RPMI8226 (cell line): ENCODE measurements at places on chromosomes 4 and X.
A peak's percentile ranks its signal among the peaks of the same experiment; 100 is the strongest.

DNA sequence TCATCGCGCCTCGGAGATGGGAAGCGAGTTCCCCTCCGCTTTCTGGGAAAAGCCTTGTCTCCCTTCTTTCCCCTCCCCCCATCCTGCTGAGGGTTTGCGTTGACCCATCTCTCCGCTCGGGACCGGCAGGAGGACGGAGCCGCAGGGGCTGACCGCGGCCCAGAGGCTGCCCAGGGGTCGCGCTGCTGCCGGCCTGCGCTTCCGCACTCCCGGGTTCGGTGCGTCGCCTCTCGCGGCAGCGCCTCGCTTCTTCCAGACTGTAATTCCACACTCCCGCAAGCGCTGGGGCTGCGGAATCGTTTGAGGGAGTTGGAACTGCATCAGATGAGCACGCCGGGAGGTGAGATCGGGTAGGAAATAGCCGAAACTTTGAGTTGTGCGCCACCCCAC lies 88.3 kb downstream of the BCOR start:
- no peak for DNase-seq

DNA sequence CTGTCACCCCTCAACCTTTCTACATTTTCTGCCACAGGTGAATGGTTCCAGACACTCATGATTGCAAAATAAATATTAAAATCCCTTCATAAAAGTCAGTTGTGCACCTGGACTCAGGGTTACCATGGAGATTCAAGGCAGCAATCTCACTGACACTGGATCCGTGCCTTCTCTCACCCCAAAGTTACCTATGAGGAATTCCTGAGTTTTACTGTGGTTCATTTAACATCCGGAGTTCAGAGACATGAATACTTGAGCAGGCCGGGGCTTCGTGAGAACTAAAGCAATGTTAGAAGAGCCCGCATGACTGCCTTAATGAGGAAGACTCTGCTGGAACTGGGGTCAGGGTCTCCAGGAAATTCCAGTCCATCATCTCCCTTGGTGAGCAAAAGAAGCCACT lies 12.5 kb upstream of the CLNK start:
- no peak for DNase-seq

GRCh38 chr4:124713185-124713592 lies 657 bp upstream of the ANKRD50 start:
- peak; percentile 26 for DNase-seq

- DNase-seq: no peak
These were observed 1.4 kb downstream of the MAGED1 start for GRCh38 chrX:51894697-51895336.

DNA sequence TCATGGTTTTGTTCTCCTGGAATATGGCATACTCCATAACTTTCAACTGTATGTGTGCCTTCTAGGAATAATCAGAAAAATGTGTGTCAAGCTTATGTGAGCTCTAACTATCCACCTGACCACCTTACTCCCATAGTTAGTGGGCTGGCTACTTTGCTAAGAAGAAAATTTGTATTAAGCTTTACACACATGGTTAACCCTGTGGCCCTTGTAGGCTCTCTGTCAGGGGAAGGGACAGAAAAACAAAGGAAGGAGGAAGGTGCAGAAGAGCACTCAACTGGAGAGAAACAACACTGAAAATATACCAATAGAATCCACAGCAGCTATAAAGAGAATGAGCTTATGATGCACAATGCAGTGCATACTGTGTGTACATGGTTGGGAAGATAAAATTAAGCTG lies 84.6 kb downstream of the PPP3CA start:
- DNase-seq: no peak

- no peak for DNase-seq
These were observed 74.0 kb upstream of the OGT start for GRCh38 chrX:71458866-71459265.

DNA sequence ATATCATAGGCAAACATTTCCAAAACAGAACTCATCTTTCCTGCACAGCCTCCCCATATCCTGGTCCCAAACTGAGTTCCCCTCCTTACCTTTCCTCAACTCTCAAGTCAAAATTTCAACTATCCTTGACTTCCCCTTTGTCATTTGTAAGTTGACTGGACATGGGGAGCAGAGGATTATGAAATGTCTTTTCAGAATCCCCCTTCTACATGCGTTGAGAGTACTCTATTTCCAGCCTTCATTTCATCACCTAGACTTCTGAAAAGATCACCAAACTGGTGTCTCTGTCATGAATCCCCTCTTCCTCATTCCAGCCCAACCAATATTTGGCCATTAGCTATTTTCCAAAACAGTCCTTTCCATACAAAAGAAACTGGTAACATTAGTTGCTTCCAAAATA lies 95.2 kb downstream of the SYNPO2 start:
- DNase-seq: no peak

DNA sequence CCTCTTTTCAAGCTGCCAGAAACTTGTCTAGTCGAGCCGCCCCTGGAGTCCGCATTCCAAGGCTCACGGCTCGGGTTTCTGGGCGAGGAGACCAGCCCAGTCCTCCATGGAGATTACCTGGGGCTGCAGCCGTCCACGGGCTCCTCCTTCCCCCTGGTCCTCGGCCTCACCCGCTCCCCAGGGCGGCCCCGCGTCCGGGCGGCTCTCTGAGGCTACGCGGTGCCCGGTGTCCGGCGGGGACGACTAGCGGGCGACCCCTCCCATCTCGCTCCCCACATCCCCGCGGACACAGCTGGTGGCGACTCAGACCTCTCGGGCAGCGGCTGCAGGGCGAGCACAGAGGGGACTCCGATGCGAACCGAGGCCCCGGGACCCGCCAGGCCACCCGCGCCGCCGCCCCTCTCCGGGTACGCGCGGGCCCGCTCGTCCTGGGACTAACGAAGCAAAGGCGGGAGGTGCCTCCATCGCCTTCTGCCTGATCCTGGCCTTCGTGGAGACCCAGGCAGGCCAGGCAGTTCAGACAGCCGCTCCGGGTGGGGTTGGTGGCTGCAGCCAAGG lies 159.4 kb downstream of the TRAM1L1 start:
- no peak for DNase-seq

- peak; percentile 56 for DNase-seq
These were observed 24.1 kb upstream of the PBDC1 start for GRCh38 chrX:76148753-76149152.

GRCh38 chr4:183098723-183099536 lies at the start of gene WWC2:
WWC2 (plus strand) TSS chr4:183099257; CDS start chr4:183099492, 235 bp downstream.
- DNase-seq: peak; percentile 22

DNA sequence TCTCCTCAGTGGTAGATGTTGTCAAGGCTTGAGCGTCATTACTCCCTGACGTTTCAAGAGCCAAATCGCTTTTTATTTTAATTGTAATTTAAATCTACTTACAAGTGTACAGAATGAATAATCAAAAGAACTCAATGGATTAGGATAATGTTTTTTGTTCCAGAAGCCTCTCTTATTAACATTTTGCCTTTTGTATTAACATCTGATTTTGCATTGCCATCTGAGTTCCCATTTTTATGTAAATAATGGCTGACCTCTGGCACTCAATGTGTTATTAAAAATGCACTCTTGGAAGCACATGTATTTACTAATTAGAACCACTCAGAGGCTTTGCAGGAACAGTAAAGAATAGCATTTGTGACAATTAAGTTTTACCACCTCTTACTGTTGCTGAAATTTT lies 411.0 kb downstream of the EPHA5 start:
- no peak for DNase-seq

- no peak for DNase-seq
These were observed 26.5 kb upstream of the GEMIN8 start for GRCh38 chrX:14056206-14056605.
